ENCODE measurements at places on chromosomes 2 and 18.

DNA sequence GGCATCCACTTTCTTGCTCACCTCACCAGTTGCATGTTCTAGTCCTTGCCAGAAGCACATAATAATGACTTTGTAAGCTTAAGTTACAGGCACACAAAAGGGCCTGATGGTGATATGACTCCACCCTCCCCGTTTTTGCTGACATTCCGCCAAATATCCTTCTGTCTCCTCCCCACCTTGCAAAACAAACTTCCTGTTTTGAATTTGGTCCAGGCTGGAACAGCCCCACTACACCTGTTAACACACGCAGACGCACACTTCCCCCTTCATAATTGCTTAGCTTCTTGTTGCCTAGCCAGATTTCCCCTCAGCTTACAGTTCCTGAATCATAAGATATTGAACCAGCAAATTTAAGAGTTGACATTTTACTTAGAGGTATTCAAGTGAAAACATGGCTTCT is at the start of gene MGAT5:
Gene MGAT5, plus strand, starts transcription at position 269 of the 400 bp plus-strand sequence. CDS start 332 bp downstream, outside the sequence.
- DNase-seq = no peak

DNA sequence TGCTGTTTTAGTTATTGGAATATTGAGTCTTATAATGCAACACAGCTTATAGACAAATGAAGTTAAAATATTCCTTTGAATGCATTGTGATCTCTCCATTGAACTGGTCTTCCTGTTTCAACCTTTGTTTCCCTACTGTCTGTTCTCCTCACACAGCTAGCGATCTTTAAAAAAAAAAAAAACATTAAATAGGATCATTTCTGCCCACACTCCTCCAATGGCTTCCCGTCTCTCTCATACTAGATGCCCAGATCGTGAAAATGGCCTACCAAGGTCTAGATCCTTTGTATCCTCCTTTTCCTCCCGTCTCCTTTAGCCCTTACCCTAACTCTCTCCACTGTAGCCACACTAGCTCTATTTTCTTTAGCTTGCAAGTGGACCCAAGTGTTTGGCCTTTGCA is 2.4 kb downstream of the FAM171B start:
- DNase-seq = no peak

DNA sequence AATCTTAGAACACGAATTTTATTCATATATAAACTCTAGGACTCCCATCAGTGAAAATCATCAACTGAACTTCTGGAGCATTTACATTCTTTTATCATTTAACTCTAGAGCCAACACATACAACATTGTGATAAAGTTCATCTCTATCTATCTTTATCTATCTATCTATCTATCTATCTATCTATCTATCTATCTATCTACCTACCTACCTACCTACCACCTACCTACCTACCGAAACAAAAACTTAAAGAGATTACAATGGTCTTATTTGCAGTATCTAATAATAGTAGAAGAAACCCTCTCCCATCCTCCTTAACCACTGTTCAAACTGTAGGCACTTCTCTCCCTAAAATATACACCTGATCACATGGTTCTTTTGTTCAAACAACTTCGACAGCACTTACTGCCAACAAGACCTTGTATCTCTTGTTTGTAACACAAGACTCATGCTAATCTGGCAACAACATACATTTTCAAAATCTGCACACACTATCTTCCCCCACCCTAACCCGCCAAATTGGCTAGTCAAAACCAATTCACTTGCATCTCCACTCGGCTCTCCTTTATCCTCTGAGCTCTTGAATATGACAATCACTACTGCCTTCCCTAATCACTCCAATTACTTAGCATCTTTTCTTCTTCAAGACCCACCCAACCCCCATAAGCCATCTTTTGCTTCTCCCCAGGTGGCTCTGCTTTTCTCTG is 69.0 kb downstream of the GORASP2 start:
- no peak for DNase-seq

DNA sequence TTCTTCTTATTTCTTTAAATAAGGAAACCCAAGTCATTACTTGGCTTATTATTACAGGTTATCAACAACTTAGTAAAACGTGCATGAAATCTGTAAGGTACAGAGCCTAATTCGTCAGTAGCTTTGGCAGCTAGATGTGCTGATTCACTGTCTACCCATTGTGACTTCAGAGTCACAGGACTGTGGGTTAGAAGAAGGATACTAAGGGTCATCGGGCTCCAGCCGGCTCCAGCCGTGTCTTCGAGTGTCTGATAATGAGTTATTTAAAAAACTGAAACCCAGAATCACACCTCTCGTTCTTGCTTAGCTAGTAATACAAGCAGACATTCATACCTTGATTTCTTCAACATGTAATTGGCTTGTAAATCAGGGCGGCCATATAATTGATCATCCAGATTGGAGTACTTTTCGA is 170.5 kb downstream of the FMNL2 start:
- DNase-seq = no peak

DNA sequence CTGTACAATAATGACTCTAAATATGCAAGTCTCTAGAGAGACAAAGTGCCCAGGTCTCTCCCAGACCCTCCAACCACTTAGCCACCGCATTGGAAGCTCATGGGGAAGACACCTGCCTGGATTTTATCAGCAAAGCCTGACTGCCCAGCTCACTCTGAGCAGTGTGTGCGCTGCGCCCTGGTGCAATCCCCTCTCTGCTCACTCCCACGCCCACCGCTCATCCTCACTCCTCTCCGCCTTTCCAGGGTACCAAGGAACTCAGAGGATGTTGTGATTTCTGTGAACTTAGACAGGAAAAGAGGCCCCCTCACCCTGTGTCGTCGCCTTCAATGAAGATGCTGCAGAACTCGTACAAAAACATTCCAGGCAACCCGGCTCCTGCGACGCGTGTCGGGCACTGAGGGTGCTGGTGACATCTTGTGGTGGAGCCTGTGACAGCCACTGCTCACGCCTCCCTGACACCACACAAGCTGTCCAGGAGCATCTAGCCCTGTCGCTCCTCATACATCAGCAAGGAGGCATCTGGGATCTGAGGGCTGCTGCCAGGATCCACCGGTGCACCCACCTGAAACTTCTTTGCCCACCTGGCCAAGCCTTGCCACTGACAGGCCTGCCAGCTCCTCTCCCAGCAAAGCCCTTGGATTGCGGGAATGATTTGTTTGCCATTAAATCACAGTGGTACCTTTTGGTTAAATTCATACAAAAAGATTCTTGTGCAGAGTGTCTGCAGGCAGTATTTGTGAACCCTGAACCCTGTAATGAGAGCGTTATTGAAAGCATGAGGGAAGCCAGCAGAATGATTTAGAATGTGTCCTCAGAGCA is 220.4 kb downstream of the ZNF516 start:
- DNase-seq = no peak

- DNase-seq = no peak
Measured at GRCh38 chr2:132715386-132716351, 45.7 kb upstream of the LYPD1 start.

- peak; percentile 42 for DNase-seq
Measured at GRCh38 chr2:230636684-230637271, 75.9 kb upstream of the CAB39 start.

DNA sequence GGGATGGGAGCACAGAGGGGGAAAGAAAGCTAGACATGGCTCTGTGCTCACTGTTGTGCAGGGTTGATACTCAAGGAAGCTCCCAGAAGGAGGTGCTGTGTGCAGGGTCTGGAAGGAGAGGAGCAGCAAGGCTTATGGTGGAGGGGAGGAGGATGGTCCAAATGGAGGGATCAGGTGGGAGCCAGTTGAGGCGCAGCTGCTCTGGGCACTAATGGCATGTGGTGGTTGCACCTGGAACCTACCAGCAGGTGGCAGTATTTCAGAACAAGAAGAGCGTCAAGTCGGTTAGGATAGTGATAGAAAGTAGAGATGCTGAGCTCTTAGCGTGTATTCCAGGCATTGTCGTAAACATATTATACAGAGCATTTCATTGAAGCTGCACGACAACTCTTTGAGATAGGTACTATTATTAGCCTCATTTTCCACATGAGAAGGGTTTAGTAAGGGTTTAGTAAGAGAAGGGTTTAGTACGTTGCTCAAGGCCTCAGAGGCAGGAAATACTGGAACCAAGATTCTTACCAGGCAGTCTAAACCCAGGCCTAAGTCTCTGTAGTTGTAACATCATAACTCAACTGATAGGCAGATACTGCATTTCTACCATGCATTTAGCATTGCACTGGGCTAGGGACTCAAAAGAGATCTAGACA is 223.7 kb downstream of the CYP26B1 start:
- no peak for DNase-seq

GRCh38 chr18:36314098-36314497 is 16.6 kb downstream of the FHOD3 start:
- no peak for DNase-seq

GRCh38 chr2:167592441-167592840 is 655.0 kb downstream of the STK39 start:
- no peak for DNase-seq

GRCh38 chr2:127527001-127527804 is 914 bp upstream of the IWS1 start:
- no peak for DNase-seq

DNA sequence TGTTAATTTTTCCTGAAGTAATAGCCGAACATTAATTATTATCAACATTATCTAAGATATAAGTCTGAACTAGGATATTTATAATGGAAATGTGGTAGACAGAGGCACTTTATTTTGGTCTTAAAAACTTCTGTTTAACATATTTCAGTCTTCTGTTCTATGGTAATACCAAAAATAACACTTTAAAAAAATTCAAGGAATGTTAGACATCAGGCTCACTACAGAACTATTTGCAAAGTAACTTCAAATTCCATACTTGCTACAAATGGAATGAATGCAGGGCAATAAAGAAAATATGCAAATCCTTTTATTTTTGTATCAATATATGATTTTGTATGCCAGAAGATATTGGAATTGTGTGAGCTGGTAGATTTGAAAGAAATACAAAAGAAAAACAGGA is 345.5 kb upstream of the DSEL start:
- DNase-seq = no peak

DNA sequence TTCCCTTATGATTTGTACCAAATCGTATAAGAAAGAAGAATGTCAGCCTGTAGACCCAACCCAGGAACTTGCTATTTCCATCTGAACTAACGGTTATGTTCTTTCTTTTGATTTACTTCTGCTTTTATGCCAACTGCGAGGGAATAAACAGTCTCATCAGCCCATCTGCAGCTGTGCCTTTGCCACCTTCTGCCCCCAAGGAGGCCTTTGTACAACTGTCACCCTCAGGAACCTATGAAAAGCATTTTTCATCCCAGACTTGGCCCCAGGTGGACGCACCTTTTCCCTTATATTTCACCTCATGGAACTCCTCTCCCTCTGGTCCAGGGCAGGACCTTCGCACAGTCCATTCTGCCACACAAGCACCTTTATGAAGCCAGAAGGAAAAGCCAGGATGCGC is 109.8 kb downstream of the AOX1 start:
- DNase-seq = no peak

GRCh38 chr2:218645126-218645525 is 14.3 kb downstream of the ZNF142 start:
- no peak for DNase-seq

DNA sequence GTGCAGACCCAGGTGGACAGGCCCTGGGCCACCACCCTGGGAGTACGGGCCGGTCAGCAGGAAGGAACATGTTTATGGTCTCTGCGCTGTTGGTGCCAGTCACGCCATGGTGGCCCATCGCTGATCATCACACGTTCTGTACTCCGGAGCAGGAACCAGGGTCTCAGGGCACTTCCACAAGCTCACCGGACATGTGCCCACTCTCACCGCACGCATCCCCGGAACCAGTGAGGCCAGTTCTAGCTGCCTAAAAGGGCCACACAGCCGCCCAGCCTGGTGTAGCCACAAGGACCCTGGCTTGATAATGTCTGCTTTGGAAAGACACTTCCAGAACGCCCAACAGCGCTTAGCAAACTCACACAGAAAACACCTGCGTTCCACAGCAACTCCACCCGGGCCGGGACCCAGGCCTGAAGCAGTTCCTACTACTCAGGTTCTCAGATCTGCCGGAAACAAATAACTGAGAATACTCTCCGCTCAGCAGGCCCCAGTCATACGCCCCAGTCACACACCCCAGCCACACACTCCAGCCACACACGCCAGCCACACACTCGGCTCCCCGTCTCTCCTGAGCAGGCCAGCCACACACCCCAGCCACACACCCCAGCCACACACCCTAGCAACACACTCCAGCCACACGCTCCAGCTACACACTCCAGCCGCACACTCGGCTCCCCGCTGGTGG is 123.3 kb downstream of the HDAC4 start:
- no peak for DNase-seq

DNA sequence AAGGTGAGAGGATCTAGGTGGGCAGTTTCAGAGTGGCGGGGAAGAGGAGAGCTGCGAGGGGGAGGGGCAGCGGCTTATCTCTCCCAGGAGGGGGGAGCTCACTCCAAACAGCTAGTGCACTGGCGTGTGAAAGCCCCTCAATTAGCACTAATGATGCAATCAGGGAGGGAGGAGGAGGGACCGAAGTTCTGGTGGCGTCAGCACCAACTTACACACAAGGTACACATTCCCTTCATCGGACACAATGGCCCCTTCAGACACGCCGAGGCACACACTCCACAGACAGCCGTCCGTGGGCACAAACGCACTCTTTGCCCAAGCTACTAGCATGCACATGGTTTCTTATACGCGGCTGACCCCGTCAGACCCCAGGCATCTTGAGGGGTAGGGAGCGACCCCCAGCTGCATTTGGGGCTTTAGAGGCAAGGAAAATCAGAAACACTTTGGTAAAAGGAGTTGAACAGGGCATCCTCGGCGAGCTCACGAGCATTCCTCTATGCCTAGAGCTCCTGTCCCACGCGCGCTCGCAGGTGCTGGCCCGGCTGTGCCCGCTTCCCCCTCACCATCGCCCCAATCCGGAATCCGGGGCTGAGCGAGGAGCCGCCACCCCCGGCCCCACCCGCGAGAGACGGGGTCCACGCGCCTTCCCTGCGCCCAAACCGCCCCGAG is 868 bp upstream of the PKDCC start:
- DNase-seq = no peak

DNA sequence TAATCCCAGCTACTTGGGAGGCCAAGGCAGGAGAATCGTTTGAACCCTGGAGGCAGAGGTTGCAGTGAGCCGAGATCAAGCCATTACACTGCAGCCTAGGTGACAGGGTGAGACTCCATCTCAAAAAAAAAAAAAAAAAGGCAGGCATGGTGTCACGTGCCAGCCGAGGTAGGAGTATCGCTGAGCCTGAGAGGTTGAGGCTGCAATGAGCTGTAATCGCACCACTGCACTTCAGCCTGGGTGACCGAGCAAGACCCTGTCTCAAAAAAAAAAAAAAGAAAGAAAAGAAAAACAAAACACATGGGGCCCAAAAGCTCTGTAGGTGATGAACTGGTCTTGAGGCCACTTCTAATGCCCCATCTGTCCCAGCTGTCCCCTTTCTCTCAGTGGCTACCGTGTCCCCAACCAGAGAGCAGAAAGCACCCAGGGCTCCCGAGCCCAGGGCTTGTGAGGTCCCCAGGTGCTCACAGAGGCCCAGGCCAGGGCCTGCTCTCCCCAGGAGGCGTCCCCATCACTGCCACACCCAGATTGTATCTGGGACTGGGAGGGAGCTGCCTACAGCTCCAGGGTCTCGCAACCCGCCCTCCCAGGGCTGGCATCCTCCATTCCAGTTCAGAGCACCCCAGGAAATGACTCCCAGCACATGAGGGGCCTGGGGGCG is 8.5 kb downstream of the KLHL30 start:
- no peak for DNase-seq

Data from activated CD4-positive, alpha-beta T cell treated with anti-CD3 and anti-CD28 coated beads, Interleukin-2, amount 50 U/mL, for 24 hours (primary cell).